Type B pancreatic cell (in vitro differentiated cells): ENCODE measurements at places on chromosomes 1 and 21.
A peak's percentile ranks its signal among the peaks of the same experiment; 100 is the strongest.

DNA sequence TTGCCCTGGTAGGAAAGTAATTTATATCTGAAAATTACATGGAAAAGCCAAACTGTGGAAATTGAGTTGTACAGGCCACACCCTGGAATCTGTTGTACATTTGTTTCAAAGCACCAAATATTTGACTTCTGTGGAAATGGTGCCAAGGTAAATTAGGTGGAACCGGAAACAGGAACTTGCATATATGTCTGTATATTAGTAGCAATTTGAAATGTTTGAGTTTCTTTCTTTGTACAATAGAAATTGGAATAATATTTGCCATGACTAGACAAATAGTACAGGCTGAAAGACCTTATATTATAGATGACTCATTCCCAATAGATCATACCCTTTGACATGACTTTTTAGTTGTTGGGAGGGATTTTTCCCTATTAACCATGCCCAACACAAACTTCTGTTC, 10.5 kb upstream of the TAF1A start:
- no peak for DNase-seq

GRCh38 chr21:44527156-44527982, 12.6 kb downstream of the KRTAP10-1 start:
- no peak for DNase-seq

- DNase-seq, result no peak
These were observed 11.3 kb downstream of the NFIA start for GRCh38 chr1:61093525-61094137.

DNA sequence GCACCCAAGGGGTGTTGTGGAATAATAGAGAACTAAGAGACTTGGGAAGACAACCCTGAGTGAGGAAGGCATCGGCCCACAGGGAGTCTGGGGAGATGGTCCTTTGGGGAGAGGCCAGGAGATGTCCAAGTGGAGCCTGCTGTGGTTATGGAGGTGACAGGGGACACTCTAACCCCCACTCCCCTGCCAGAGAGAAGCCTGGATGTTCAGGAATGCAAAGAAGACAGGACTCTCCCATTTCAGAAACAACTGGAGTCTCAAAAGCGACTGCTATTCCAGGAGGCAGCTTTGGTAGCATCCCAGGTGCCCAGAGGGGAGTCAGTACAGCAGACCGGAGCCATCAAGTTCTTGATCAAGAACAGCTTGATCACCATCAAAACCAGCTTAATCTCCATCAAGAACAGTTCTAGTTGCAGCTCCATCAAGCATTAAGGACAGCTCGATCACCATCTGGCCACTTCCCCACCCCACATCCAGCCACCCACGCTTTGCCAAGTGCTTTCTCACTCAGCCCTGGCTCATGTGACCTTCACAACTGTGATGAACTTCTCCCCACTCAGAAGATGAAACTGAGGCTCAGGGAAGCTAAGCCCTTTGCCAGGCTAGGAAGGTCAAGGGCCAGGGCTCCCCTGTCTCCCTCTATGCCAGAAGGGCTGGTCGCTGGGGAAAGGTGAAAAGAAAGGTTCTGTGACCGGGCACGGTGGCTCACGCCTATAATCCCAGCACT, 743 bp downstream of the CD52 start:
- no peak for DNase-seq

DNA sequence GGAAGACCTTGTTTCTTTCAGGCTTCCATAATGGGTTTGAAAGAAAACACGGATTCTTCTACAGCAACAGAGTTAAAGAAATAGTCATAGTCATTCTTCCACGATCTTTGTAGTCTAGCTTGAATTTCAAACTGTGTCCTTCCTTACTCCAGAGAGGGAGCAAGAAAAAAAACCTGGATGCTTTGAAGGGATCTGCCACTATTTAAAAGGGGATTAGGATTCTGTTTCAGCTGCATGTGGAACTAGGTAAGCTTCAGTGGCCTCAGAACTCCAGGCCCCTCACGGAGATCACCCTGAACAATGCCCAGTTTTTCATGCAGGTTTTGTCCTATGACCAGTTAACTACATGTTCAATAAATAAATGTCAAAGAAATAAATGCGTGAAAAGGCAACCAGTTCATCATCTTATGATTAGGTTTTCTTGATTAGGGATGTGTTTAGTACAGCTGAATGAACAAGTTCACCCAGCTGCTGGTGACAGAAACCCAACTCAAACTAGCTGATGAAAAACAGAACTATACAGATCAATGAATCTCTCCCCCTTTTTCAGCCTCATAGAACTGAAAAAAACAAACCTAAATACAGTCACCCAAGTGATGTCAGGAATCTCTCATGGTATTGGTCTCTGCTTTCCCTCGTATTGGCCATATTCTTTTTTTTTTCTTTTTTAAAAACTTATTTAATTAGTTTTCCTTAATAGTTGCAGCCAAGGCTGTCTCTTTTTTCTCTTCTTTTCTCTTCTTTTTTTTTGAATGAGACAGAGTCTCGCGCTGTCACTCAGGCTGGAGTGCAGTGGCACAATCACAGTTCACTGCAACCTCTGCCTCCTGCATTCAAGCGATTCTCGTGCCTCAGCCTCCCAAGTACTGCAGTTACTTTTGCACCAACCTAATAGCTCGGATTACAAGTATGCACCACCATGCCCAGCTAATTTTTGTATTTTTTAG, 14.6 kb upstream of the MPZL1 start:
- no peak for DNase-seq

DNA sequence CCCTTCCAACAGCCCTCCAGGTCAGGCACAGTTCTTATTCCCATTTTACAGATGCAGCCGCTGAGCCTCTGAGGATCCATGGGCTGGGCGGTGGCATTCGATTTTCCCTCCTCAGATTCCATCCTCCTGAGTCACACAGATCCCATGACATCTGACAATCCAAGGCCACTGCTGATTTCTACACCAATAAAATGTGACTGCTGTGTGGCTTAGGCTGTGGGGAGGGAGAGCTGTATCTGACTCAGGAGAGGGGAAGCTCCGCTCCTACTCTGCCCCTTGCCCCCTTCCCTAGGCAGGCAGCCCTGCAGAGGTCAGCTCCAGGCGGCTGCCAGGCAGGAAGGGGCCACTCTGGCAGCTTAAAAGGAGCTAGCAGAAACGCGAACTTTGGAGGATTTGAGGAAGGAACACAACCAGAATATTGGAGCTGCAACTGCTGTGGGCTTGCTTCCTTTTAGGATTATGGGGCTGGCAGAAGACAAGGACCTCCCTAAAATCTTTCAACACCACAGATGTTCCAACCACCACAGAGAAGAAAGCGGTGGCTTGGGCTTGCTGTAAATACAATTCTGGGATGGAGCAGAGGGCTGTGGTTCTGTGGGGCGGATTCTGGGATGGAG, 50.0 kb downstream of the MRPL37 start:
- DNase-seq, result no peak

DNA sequence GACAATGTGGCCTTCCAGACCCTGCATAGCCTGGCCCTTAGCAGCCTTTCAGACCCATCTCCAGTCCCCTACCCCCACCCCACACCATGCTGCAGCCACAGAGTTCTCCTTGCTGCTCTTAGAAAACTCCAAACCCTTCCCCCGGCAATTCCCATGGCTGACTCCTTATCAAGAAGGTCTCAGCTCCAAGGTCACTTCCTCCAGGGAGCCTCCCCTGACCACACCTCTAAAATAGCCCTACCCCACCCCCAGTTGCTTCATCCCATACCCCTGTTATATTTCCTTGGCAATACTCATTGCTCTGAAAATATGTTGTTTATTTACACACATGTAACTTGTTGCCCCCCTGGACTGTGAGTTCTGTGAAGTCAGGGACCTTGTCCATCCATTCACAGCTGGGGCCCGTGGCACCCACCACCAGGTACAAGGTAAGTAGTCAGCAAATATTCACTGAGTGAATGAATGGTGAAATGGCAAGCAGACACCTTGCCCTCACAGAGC, 4.3 kb upstream of the ADGRB2 start:
- DNase-seq, result no peak

DNA sequence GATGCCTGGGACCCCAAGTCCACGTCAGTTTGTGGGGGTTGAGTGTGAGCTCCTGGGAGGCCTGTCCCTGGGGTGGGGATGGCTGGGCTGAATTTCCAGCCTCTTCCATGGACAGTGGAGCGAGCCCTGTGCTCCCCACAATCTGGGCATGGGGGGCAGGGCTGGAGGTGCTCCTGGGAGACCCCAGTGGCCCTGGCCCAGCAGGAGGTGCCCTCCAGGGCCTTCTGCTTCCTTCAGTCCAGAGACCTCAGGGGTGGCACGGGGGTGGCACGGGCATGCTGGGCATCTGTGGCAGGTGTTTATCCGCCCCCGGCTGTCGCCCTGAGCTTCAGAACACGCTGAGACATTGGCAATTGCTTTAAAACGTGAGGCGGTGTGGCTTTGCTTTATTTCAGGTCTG, 40.9 kb downstream of the MORN1 start:
- DNase-seq, result no peak

- DNase-seq, result no peak
These were observed 126.7 kb downstream of the CDC42BPA start for GRCh38 chr1:227191607-227192006.

DNA sequence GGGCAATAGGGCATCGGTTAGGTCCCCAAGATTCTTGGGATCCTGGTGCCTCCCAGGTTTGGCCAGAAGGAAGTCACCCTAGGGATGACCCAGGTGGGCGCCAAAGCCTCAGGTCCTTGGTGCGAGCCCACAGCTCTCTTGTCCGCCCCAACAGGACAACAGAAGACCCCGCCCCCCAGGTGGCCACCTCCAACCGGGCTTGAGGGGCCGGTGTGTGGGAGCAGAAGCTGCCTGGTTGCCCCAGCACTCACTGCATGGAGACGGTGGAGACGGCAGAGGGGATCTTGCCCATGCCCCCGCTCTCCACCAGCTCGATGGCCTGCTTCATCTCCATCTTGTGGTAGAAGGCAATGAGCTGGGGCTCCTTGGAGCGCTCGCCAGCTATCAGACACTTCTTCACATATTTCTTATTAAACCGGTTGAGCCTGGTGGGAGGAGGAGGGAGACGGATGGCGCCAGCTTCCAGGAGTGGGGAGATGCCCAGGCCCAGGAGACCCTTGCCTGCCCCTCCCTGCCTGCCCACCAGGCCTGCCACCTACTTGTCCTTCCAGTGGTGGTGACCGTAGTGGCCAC, 52.7 kb downstream of the SLC9A1 start:
- DNase-seq, result no peak

- DNase-seq, result no peak
These were observed 262.6 kb upstream of the SGIP1 start for GRCh38 chr1:66271216-66271903.

DNA sequence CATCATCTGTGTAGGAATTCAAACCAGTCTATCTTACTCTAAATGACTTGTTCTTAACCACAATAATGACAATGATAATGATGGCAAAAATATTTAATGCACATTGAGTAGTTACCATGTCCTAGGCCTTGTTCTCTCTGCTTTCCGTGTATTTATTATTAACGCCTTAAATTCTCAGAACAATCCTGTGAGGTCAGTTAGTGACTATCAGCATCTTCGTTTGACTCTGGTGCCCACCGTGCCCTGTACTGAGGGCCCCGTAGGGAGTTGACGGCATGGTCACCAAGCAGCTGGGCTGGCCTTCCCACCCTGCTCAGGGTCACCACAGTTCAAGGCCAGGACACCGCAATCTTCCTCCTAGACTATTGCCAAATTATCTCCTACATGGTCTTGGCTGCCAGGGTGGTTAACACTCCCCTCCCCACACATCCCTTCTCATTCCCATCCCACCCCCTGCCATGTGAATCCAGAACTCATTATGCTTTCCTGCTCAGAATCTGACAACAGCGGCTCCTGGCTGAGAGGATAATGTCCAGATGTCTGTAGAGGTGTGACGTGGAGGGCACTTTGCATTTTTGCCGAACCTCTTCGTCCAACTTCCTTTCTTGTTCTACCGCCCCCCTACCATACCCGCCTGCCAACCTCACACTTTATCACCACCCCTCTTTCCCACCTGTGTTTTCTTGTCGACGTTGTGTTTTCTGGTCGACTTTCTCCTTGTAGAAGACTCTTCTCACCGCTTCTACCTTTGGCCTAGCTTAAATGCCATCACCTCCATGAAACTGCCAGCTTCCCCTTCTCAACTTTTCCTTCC, 33.4 kb downstream of the IGFN1 start:
- DNase-seq, result peak; percentile 22

DNA sequence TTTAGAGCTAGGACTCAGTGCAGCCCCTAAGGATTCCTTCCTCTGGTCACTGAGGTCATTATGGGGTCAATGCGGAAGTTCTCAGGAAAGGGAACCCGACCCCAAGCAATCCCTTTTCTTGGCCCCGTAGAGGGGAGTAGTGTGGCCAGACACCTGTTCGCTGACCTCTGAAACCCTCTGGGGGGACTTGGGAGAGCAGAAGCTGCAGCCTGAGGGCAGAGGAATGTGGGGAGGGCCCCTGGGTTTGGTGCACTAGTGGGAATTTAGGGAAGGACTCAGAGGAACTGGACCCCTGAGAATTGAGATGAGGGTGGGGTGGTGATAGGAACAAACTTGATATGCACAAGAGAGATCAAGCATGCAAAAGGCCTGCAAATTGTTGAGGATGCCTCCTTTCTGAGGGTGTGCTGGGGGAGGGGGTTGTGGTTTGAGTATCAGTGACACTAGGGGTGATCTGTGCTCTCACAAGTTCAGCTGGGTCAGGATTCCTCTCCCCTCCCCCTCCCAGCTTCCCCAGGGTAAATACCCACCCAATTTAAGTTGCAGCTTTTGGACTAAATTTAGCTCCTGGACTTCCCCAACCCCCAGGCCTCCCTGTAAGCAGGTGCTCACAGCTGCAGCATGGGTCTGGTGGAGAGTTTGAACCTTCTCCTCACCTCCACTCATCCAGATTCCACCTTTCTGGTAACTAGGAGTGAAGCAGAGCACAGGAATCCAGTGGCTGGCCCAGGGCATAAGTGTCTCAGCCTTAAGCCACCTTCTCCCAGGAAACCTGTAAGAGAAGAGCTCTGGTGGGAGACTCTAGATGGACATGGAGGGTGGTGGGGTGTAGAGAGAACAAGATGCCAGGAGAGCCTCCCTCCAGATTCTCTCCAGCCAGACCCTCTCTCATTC, 13.5 kb downstream of the ADAMTSL4 start:
- DNase-seq, result no peak

- no peak for DNase-seq
These were observed 20.2 kb upstream of the ZNF436 start for GRCh38 chr1:23389837-23390321.

- DNase-seq, result no peak
These were observed 13.5 kb downstream of the TOR3A start for GRCh38 chr1:179095377-179095776.

DNA sequence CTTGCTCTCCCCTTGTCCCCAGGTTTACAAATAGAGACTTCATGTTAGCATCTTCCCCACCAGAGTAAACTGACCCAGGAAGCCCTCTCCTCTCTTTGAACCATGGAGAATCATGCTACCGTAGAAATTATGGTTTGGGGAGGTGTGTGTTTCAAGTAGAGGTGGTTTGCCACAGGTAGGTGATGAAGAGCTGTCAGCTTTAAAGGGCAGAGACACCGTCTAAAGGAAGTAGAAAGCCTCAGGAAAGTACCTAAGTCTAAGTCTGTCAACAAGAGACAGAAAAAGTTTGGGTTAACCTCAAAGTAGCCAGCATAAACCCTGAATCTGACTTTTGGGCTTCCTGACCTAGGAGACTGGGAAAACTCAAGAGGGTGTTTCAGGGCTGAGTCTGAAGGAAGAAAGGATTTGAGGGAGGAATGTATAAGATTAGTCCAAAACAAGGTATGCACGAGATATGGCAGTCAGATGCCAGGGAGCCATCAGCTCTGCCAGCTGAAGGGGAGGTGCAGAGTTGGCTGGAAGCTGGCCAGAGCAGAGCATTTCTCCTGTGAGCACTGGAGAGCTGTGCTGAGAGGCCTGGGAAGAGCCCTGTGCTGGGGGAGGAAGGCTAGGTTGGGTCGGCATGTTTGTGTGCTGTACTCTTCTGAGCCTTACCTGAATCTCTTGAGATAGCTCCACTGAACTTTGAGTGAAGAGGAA, 14.3 kb downstream of the ADAMTSL4 start:
- DNase-seq, result no peak
